Frontal cortex (tissue), 4 donors: ENCODE measurements at places on chromosomes 11 and 22.

DNA sequence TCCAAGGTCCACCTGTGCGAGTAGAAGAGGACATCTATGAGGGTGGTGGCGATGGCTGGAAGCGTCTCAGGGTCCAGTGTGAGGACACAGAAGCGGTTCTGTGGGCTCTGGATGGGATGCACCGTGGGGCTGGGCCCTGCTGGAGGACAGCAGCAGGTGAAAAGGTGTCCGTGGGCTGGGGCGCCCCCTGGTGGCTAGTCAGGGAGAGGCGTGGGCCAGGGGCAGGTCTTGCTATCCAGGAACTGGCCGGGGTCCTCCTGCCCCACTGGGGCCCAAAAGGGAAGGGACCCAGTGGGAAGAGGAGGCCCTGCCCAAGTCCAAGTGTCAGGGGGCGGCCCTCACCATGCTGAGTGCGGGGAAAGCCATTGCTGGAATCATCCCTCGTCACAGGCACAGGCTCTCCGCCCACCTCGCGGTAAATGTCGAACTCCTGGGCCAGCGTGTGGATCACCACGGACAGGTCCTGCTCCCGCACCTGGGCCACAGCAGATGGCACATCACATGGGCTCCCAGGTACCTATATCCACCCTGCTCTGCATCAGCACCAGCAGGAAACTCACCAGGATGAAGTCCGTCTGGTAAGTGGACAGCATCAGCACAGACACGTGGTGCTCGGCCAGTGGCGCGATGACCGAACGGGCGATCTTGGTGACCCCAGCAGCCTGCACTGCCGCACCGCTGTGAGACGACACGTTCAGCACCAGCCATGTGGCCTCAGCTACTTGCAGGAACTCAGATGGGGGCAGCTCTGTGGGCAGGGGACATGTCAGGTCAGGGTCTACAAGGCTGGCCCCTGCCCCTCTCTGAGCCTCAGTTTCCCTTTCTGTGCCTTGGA is 2.3 kb downstream of the CASTOR1 start:
- DNase-seq = no peak

- DNase-seq = no peak
Observed at GRCh38 chr22:47901911-47902310, 1139.5 kb downstream of the TBC1D22A start.

- no peak for DNase-seq
Observed at GRCh38 chr22:30344447-30345200, 12.1 kb downstream of the SF3A1 start.

GRCh38 chr11:37712251-37712650 is 1114.2 kb upstream of the RAG2 start:
- DNase-seq = no peak

DNA sequence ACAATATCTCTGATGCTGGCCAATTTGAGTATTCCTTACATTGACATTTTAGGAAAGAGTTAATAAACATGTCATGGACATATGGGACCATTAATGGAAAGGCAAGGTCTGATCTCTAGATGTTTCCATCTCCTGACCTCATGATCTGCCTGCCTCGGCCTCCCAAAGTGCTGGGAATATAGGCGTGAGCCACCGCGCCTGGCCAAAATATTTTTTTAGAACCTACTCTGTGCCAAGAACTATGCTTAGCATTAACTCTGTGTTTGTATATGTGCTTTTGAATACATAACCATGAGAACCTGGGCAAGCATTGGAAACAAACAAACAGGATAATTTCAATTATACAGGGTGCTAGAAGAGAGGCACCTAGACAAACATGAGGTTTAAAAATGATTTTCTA is 123.2 kb downstream of the ATG16L2 start:
- no peak for DNase-seq
